Tongue (tissue), 3 donors: ENCODE measurements at places on chromosomes 7 and 10.

DNA sequence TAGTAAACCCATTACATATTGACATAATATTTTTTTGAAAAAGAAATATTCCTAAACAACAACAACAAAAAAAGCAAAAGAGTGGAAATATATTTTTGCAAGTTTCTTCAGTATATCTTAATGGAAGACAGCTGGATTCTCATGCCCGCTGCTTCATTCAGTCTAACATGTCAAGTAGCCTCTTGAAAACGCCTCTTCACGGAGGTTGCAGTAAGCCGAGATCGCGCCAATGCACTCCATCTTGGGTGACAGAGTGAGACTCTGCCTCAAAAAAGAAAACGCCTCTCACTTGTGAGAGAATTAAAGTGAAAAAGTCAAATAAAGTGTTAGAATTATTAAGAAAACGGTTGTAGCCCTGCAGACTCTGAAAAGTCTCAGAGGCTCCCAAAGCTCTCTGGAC is 1.3 kb downstream of the CUTC start:
- DNase-seq = peak; percentile 36

- no peak for DNase-seq
Observed at GRCh38 chr10:43233601-43234430, 33.0 kb downstream of the RASGEF1A start.

GRCh38 chr10:30454744-30455510 is 20.9 kb downstream of the MAP3K8 start:
- DNase-seq = peak; percentile 43

GRCh38 chr10:86365346-86366032 is 1.1 kb downstream of the GRID1 start:
- peak; percentile 15 for DNase-seq

- DNase-seq = peak; percentile 31
Observed at GRCh38 chr10:118495499-118495898, 99.9 kb downstream of the PRLHR start.

DNA sequence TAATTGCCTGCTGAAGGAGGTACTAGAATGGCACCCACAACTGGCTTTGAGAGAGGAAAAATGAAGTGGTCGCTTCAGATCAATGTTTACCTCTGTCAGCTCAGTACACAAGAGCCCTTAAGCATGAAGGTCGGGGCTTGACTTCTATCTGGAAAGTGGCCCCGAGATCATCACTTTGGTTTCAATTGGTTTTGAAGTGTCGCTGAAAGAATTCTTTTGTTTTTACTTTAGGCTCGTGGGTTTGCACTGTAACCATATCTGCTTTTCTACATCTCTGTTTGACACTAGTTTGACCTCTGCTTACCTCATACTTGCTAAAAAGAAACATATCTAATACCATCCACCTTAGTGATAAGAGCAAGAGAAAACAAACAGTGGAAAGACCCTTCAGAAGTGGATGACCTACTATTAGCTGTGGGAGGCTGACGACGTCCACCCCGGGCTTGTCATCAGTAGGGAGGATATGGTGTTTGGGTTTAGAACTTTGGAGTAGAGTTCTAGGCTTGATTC is 361.8 kb downstream of the GATA3 start:
- no peak for DNase-seq
